CD4-positive, alpha-beta T cell treated with Interleukin-10 for 1 hour (primary cell): ENCODE measurements at places on chromosomes 16 and 17.

GRCh38 chr17:60901242-60901641 lies 223.6 kb downstream of the BCAS3 start:
- DNase-seq, result no peak

GRCh38 chr16:1197237-1197866 lies 27.7 kb downstream of the TPSG1 start:
- no peak for DNase-seq

GRCh38 chr16:51898872-51899271 lies 648.1 kb downstream of the TOX3 start:
- no peak for DNase-seq

DNA sequence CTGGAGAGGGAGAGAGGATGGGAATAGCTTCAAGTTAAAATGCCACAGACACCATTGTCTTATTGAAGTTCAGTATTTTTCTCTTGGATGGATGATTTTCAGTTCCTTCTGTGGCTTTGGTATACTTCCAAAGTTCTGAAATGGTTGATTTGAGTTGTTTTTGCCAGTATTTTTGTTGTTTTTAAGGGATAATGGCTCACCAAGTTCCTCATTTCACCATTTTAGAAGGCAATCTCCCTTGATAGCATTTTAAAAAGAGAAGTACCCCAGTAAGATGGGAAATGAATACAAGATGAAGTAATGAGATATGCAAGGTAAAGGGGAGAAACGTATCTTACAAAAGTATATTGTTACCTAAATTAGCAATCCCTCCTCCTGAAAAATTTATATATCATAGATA lies 18.5 kb upstream of the SPDYE4 start:
- no peak for DNase-seq

DNA sequence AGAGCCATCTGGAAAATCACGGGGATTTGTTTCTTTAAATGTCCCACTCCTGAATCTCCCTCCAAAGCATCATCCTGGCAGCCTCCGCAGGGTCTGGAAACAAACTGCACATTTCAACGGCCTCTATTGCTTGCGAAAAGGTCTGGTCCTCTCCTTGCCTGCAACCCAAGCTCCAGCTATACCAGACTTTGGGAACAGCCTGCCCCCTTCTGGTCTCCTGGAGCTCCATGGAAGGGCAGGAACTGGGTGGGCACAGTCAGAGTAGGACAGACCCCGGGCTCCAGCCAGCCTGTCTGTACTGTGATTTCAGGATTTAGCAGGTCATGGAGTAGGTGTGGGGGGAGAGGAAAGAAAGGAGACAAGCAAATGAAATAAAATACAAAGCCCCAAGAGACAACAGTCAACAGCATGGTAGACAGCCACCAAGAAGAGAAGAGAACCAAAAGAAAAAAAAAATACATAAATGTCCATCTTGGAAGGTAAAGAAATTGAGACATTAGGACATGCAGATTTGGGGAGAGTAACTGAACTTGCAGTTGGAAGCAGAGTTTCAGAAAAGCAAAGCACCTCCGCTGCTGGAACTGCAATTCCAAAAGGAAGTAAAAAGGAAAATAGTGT lies 2.7 kb downstream of the XYLT1 start:
- peak; percentile 56 for DNase-seq

- no peak for DNase-seq
These were observed 426.2 kb downstream of the CDH11 start for GRCh38 chr16:64695684-64696083.

GRCh38 chr17:65278820-65279184 lies 141.6 kb downstream of the RGS9 start:
- no peak for DNase-seq

GRCh38 chr17:48546137-48546923 lies 1.4 kb upstream of the HOXB2 start:
- no peak for DNase-seq

DNA sequence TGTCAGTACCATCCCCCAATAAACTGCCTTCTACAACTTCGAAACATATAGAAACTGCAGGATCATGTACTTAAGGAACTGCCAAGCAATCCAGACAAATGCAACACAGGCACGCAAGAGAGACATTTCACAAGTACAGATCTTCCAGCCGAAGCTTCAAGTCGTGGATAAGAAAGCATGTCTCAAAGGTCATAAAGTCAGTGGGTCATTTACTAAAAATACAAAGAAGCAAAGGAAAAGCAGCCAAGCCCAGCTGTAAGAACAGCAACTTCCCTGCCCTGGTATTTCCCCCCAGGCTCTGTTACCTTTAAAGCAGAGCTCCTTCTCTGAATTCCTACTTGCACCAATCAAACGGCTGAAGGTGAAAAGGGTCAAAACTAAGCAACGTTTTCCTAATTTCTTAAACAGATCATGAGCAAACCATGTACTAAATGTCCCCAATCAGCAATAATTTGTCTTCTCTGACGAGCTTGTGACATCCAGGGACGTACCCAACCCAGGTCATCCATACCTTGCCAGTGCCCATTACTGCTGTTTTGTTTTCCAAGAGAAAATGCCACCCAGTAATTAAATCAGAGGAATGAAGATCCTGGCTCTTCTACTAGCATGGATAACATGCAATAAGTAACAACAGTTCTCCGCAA lies 1.7 kb downstream of the AKTIP start:
- no peak for DNase-seq

DNA sequence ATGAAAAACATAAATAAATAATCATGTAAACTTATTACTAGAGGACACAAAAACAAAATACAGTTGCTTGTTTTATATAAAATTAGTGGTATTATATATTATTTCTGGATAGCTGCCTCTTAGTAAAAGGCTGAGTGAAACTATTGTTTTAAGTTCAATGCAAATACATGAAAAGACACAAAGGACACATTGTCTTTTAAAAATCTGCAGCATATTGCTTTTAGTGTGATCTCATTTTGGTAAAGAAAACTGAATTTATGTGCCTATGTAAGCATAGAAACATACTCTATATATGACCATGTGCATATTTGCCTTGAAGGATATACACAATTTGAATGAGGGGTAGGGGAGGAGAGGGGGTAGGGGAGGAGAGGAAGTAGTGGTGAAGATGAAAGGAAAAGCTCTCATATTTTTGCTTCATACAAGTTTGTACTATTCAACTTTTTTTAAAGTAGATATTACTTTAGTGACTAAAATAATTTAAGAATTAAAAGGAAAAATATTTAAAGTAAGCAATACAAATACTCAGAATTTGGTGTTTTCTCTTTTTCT lies 5.8 kb downstream of the ABCA10 start:
- DNase-seq, result no peak

- peak; percentile 53 for DNase-seq
These were observed 41.8 kb upstream of the SEC14L1 start for GRCh38 chr17:77098884-77099545.

- DNase-seq, result no peak
These were observed 22.6 kb downstream of the C17orf67 start for GRCh38 chr17:56810891-56811775.

DNA sequence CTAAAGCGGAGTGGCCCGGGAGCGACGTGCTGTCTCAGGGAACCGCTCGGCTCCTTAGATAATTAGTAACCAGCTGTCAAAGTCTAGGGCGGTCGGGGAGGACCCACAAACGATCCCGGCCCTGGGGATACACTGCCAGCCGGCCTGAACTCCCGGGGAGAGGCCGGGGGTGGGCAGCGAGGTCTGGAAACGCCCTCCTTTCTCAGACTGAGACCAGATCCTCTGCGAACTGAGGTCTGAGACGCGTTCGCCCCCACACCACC lies 1.3 kb downstream of the HNF1B start:
- no peak for DNase-seq

DNA sequence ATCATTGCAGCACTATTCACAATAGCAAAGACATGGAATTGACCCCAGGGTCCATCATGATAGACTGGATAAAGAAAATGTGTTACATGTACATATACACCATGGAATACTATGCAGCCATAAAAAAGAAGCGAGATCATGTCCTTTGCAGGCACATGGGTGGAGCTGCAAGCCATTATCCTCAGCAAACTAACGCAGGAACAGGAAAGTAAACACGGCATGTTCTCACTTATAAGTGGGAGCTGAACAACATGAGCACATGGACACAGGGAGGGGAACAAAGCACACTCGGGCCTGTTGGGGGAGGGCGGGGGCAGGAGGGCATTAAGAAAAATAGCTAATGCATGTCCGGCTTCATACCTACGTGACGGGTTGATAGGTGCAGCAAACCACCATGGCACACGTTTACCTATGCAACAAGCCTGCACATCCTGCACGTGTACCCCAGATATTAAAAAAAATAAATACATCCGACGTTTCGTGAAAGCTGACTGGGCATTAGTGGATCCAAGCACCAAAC lies 28.9 kb downstream of the ZNF778 start:
- DNase-seq, result no peak

GRCh38 chr16:48385253-48386150 lies at the start of gene SIAH1:
Gene SIAH1 (minus strand): TSS chr16:48385413. CDS start chr16:48362428, 22,985 bp downstream.
- peak; percentile 90 for DNase-seq
